ENCODE measurements at places on chromosomes 11 and 22.

DNA sequence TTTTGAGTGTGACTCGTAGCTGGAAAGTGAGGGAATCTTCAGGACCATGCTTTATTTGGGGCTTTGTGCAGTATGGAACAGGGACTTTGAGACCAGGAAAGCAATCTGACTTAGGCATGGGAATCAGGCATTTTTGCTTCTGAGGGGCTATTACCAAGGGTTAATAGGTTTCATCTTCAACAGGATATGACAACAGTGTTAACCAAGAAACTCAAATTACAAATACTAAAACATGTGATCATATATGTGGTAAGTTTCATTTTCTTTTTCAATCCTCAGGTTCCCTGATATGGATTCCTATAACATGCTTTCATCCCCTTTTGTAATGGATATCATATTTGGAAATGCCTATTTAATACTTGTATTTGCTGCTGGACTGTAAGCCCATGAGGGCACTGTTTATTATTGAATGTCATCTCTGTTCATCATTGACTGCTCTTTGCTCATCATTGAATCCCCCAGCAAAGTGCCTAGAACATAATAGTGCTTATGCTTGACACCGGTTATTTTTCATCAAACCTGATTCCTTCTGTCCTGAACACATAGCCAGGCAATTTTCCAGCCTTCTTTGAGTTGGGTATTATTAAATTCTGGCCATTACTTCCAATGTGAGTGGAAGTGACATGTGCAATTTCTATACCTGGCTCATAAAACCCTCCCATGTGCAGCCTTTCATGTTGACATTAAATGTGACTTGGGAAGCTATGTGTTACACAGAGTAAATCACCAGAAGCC lies 11.0 kb downstream of the OR51E1 start:
- DNase-seq = no peak

GRCh38 chr11:116517584-116517983 lies 255.2 kb downstream of the BUD13 start:
- no peak for DNase-seq

DNA sequence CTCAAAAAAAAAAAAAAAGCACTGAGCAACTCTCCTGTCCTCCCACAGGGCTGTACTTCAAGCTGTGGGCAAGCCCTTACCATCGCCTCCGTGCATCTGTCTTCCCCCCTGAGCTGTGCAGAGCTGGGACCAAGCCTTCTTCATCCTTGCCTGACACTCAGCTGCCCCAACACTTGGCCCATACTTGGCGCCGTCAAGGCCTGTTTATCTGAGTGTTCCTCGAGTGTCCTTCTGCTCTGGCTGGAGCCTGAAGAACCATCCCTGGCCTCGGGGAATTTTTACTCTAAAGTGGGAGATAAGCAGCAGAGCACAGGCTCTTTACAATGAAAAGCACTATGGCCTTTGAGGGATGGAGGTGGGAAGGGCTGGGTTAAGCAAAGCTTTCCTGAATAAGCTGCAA lies 1.6 kb upstream of the TIRAP start:
- no peak for DNase-seq

GRCh38 chr22:32824531-32825312 lies 23.2 kb downstream of the TIMP3 start:
- DNase-seq = no peak

DNA sequence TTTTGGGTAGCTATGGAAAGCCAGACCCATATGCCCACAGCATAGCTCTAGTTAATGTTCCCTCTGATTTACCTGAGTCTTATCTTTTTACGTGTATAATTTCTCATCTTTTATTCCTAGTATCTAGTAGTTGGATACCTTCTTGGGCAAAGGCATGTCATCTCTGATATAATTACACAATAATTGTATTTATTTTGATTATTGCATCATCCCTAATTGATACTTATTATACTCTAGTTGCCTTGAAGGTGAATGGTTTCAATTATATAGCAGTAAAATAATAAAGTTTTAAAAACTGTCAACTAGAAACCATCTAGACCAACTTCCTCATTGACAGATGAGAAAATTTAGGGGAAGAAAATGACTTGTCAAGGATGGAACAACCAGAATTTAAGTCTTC lies 347.3 kb downstream of the SOX6 start:
- no peak for DNase-seq

GRCh38 chr22:45537734-45538181 lies 35.1 kb downstream of the FBLN1 start:
- no peak for DNase-seq

- DNase-seq = peak; percentile 76
Measured at GRCh38 chr11:747158-748006, at the start of gene TALDO1. TSS of gene TALDO1 (plus strand) at chr11:747464. CDS start at chr11:747482, 18 bp downstream.
